ENCODE measurements at places on chromosomes 12 and 14.

- DNase-seq, result no peak
Observed at GRCh38 chr12:4858386-4858785, 51.3 kb upstream of the KCNA1 start.

GRCh38 chr12:11653215-11653753, 3.8 kb downstream of the ETV6 start:
- no peak for DNase-seq

DNA sequence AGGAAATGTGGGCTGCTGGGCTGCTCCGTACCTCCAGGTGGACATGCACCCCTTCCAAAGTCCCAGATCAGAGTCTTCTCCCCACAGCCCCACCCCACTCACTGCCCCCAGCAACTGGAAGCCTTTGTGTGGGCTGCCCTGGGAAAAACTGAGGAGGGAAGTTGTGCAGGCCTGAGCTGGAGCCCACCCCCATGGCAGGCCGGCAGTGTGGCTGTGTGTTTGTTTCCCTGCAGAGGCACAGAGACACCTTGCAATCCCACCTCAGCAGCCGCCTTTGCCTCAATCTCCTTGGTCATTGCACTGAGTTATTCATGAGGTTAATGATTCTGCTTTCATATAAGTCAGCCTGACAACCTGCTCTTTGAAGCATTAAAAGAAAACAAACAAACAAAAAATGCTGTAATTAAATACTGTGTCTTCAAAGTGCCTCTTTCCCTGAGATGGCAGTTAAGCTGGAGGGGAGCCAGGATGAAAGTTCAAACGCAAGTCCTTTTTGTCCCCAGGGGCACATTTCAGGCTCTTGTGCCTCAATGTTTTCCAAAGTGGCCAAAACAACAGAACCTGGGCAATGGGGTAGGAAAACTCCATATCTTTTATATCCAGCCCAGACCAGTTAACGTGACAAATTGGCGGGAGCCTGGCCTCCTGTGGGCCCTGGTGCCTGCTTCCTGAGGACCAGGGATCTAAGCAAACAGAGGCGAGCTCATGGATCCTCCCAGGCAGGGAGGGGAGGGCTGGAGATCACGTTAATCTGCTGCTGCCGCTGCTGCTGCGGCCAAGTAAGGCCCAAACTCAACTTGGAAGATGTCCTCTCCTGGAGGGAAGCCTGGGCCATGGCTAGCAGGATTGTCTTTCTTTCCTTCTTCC, 51.9 kb upstream of the TSPAN11 start:
- no peak for DNase-seq

- DNase-seq, result no peak
Observed at GRCh38 chr12:130026608-130027176, 122.9 kb upstream of the TMEM132D start.

- no peak for DNase-seq
Observed at GRCh38 chr12:39620659-39621658, 1.4 kb upstream of the ABCD2 start.

DNA sequence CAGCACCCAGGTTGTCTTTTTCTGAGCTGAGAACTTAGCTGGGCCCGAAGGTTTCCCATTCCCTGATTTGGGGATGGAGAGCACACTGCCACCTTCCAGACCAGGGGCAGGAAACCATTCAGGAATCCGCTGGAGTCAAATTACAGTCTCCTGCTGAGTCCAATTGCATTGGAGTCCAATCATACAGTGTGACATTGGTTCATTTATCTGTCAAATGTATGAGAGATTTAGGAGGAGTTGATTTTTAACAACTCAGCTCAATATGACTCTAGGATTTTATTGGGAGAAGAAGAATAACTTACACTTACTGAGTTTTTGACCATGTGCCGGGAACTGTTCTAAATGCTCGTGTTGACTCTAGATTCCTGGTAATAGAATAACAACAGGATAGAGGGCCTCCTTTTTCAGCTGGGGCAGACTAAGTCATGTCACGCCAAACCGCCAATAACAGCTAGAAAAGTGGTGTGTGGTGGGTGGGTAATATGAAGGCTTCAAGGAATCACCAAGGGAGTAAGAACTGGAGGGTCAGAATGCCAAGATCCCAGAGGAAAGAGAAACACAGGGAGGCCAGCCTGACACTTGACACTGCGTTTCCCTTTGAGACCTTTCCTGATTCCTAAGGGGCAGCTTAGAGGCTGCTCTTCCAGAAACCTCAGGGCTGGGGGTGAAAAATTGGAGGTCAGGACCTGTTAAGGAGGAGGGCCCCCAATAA, 11.5 kb downstream of the SYNDIG1L start:
- no peak for DNase-seq

DNA sequence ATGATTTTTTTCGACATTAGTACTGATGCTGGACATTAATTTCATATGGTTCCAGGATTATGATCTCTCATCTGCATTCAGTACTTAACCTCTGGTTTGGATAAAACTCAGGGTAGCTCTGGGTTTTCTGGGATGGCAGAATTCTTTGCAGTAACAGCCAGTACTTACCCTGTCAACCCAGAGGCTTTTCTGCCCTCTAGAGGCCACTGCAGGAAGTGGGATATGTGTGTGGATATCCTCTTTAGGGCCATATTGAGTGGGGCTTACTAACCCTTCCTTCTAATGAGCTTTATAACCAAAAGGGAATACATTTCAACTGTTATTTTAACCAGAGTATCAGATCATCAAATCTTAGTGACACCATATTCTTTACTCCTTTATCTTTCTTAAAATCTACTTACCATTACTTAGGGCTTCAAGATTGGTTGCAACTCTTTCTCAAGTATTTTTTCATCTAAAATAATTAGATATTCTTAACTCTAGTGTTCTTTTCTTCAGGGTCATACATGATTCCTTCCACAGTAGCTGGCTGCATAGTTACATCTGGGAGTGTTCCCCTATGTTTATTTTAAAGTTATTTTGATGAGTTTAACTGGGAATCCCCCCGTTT, 488.0 kb upstream of the STXBP6 start:
- no peak for DNase-seq

GRCh38 chr12:129927316-129927900, 23.6 kb upstream of the TMEM132D start:
- no peak for DNase-seq

DNA sequence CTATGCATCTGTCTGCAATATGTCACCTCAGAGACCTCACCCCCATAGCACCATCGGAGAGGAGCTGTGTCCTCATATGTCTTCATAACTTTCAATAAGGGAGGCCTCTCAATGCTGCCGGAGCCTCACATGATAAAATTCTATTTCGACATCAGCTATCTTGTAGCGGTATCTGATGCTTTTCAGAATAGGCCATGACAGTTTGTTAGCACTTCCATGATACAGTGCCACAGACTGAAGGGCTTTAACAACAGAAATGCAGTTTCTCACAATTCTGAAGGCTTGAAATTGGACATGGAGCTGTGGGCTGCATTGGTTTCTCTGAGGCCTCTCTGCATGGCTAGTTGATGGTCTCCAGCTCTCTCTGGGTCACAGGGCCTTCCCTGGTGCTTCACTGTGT, 125.0 kb upstream of the PZP start:
- no peak for DNase-seq

- no peak for DNase-seq
Observed at GRCh38 chr14:75340921-75341320, 62.3 kb downstream of the FOS start.

DNA sequence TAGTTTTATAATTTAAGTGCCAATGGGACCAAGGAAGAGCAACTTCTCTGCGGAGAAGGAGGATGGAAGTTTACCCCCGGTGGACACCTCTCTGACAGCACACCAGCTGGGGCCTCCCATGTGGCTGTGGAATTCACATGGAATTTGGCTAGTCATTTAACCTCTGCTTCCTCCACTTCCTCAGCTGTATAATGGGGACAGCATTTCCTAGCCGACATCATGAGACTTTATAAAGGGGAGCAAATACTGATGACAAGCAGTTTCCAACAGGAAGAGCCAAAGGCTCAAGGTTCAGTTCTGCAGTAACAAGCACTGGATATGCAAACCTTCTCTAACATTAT, 7.5 kb downstream of the DUSP6 start:
- DNase-seq, result no peak
